ENCODE measurements at places on chromosomes 7 and 10.

- no peak for DNase-seq
Observed at GRCh38 chr10:103540722-103541121, 47.2 kb downstream of the NEURL1 start.

- DNase-seq: no peak
Observed at GRCh38 chr7:81846398-81846797, 76.6 kb upstream of the HGF start.

DNA sequence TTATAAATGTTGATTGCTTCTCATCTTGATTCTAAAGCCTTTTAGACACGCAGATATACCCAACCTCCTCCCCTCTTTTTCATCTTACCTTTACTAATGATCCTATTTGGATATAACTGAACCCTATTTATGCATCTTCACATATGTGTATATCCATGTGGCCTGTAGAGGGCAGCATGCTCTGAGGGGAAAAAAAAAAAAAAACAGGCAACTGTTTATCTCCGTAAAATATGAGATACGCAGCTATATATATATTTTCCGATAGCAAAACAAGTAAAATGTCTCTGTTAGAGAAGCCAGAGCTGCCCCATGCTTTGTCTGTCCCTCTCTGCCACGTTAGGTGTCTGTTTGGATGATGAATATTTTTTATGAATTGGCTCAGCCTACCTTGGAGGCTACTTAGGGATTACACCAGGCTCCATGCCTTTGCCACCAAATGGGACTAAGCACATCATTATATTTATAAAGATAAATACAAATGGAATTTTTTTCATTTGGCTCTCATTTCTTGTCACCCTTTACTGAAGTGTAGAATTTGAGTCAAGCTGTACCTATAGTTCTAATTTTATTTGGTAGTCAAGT lies 174.8 kb upstream of the FZD1 start:
- DNase-seq: no peak

GRCh38 chr7:150531704-150532103 lies 17.0 kb downstream of the GIMAP7 start:
- no peak for DNase-seq

- no peak for DNase-seq
Observed at GRCh38 chr7:8063706-8064297, 95.2 kb downstream of the GLCCI1 start.

GRCh38 chr7:30880941-30881340 lies 30.7 kb upstream of the AQP1 start:
- no peak for DNase-seq

DNA sequence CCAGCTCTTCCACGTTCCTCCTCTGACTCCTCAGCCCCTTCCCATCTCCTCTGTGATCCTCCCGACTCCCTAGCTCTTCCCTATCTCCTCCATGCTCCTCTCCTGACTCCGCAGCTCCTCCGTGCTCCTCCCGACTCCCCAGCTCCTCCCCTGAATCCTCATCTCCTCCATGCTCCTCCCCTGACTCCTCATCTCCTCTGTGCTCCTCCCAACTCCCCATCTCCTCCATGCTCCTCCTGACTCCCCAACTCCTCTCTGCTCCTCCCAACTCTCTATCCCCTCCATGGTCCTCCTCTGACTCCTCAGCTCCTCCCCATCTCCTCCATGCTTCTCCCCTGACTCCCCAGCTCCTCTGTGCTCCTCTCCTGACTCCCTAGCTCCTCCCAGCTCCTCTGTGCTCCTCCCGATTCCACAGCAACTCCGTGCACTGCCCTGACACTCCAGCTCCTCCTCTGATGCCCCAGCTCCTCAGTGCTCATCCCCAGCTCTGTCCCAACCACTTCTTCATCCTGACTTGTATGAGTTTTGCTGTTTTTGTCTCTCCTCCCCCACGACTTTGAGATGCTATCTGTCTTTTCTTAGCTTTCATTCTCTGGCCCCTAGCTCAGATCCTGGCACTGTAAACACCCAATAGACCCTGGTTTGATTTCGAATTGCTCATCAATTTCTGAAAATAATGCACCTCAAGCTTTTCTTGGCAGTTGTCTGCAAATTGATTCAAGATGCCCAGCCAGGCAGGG lies 38.3 kb downstream of the OAT start:
- no peak for DNase-seq

- DNase-seq: no peak
Observed at GRCh38 chr10:125011171-125011925, 69.4 kb downstream of the ZRANB1 start.

- DNase-seq: no peak
Observed at GRCh38 chr10:116197946-116198675, 74.9 kb downstream of the GFRA1 start.

GRCh38 chr7:3172768-3173280 lies 128.2 kb upstream of the SDK1 start:
- no peak for DNase-seq

DNA sequence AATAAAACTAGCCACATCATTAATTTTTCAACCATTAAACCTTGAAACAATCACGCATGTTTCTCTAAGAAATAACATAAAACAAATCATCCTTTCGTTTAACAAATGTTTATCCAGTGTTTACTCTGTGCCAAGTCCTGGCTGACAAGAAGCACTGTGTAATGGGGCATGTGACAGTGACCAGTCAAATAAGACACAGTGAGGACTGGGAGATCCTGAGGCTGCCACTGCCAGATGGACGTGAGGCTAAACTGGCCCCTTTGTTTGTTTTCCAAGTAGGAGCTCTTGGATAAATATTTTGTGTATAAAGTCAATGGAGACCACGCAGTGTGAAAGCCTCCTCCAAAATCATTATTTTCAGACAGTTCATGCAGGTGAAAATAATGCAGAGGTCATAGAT lies 626.2 kb downstream of the SUGCT start:
- no peak for DNase-seq

DNA sequence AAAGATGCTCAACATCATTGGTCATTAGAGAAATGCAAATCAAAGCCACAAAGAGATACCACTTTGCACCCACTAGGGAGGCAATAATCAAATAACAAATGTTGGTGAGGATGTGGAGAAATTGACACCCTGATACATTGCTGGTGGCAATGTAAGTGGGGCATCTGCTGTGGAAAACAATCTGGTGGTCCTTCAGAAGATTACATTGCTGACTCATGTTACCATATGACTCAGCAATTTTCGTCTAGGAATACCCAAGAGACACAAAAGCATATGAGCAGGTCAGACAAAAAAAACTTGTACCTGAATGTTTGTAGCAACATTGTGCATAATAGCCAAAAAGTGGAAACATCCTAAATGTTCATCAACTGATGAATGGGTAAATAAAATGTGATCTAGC lies 4.9 kb upstream of the CLDN3 start:
- no peak for DNase-seq

DNA sequence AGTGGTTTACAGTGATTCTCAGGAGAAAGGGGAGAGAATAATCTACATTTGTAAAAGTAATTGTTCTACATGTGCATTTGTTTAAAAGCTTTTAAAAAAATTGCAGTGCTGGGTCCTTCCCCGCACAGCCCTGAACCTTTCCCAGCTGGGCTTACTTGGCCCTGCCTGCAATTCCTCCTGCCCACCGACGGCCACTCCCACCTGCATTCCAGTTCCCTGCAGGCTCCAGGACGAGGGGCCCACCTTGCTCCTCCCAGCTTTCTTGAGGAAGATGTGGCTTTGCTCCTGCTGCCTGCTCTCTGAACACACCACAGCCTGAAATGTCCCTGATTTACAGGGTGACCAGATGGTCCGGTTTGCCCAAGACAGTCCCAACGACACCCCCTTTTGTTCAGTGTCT lies 222.7 kb downstream of the PRPF18 start:
- DNase-seq: no peak

DNA sequence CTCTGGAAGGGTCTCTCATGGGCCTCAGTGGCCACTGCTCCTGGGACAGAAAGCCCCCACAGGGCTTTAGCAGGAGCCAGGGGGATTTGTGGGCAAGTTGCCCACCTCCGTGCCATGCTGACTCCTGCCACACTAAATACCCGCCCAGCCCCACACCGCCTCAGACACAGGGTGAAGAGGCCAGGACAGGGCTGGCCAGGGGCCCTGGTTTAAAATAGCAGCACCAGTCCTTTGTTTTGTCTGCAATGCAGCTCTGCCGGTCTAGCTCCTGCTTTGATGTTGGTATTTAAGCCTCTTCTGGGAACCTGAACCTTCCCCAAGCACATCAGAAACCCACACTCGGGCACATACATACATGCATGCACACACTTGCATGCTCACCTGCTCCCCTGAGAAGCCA lies 14.4 kb upstream of the TNRC18 start:
- no peak for DNase-seq

DNA sequence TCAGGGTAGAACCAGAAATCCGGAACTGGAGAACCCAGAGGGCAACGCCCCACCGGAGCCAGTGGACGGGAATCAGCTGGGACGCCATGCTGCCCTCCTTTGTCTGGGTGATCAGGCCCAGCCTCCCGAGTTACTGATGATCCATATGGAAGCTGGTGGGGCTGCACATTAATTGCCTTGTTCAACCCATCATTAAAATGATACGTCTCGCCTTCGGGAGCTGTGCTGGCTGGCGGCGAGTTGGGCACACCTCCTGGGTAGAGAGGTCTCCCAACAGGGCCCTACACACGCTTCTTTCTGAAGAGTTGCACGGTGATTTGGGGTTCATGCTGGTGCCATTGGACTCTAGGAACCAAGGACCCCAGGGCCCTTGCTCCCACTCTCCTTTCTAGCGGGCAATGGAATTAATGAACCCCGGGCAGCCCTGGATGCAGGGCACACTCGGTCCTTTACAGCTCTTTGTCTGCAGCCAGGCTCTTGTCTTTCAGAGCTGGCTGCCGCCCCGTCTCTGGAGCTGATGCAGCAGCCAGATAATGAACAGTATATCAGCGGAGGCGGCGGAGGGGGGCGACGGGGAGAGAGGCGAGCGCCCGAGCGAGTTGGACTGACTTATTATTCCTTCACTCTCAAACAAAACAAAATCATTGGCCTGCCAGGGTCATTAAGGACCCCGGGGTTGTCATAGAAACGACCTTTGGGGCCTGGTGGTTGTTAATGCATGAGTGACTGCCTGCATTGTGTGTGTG lies 412.2 kb upstream of the ZMIZ1 start:
- no peak for DNase-seq

DNA sequence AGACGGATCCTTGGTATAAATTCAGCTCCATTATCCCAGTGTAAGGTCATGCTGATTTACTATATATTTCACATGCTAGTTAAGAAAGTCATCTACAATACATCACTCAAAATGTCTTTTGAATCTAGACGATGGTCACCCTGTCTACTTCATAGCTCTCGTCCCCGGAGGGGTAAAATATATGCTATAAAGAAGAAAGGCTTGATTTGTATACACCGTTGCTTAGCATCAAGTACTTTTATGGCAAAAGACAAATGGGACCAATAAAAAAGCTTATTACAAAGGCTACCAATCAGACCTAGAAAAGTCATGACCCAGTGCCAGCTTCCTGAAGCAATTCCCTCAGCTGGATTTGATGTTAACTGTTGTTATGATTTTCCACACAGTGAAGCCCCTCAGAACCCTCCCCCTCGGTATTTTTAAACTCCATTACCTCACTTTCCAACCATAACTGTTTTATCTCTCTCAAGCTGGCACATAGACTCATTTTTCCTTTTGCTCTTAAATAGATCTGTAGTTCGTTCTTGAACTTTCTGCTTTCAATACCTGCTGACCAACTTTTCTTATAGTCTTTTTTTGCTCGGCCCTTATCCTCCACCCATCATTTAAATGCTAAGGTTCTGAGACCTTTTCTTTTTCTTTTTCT lies 104.9 kb downstream of the DOCK4 start:
- DNase-seq: no peak

DNA sequence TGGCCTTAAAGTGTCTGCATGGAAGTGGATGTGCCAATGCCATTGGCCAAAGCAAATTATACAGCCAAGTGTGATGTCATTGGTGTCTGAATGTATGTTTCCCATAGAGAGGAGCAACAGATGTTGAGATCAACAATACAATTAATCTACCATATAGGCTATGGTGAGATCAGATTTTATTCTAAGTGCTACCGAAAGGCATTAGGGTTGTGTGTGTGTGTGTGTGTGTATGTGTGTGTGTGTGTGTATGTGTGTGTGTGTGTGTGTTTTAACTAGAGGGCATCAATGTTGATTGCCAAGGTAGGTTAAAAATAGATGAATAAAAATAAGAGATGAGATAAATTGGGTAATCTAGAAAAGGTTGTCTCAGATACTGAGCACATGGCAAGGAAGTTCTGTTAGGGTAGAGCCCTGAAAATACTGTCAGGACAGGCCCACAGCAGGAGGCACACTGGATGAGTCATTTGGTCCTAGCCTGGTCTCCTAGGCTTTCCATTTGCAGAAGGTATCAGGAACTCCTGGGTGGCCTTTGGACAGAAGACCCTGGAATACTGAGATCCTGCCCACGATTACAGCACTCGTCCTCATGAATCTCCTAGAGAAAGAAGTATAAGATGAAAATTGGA lies 446.0 kb upstream of the PODXL start:
- DNase-seq: no peak

- DNase-seq: no peak
Observed at GRCh38 chr7:6198689-6199595, 73.5 kb downstream of the CYTH3 start.

GRCh38 chr10:117651121-117651520 lies 108.6 kb downstream of the EMX2 start:
- no peak for DNase-seq

GRCh38 chr7:97835296-97836138 lies 36.7 kb downstream of the ASNS start:
- DNase-seq: peak; percentile 29

DNA sequence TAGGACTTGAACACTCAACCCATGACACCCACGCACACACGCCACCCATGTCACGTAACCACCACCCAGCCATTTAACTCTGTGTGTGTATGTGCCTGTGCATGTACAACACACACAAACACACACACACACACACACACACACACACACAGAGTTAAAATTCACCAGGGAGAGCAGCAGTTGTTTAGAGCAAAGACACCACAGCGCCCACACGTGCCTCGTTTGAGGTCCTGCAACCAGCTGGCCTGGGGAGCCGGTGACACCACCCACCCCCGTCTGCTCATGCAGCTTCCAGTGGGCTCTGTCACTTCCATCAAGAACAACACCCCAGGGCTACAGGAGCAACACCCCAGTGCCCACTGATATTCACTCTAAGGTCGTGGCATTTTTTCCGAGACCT lies 97.4 kb downstream of the ELFN1 start:
- DNase-seq: no peak

DNA sequence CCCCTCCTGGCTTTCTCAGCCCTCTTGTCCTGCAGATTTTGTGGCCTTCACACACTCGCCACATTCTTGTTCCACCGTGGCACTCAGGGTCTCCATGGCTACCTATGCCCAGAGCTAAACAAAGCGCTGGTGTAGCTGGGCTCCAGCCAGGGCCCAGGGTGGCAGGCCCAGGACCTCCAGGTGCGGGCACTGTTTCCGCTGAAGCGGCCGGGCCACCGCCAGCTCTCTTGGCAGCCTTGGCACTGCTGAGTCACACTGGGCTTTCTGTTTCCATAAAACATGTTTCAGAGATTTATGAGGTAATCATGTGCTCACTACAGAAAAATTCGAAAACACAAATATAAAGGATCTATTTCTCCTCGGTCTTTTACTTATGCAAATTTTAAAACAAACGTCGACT lies 51.3 kb downstream of the AOC1 start:
- DNase-seq: no peak
